ENCODE measurements at places on chromosomes 5 and 9.

DNA sequence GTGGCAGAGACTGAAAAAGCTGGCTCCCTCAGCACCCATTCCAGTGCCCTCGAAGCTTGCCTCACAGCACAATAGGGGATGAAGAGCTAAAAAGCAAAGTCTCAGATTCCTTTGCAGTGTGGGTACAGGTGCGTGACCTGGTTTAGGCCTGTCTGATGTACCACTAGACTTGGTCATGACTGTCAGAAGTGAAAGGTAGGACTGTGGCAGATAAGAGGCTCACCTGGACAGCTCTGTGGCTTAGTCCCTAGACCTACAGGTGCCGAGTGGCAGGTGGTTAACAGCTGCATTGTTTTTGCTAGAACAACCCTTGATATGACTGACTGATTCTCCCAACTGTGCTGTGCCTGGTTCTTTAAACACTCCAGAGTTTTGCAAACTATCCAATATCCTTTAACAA is 14.7 kb upstream of the SFXN1 start:
- no peaks in the 10 kb centered on the region for H3K27me3 ChIP-seq
- no peak overlapping the region for H3K27ac ChIP-seq
- H3K4me3 ChIP-seq = no peak overlapping the region
- H3K36me3 ChIP-seq = no peaks in the 10 kb centered on the region
- peaks cover 13% of the 10 kb centered on the region for H3K4me1 ChIP-seq

GRCh38 chr9:85600675-85601263 is 141.0 kb downstream of the AGTPBP1 start:
- H3K4me3 ChIP-seq = no peak overlapping the region
- H3K36me3 ChIP-seq = no peaks in the 10 kb centered on the region
- no peaks in the 10 kb centered on the region for H3K27me3 ChIP-seq
- no peak overlapping the region for H3K27ac ChIP-seq
- H3K4me1 ChIP-seq = no peaks in the 10 kb centered on the region
- peak; percentile 0 for DNase-seq

DNA sequence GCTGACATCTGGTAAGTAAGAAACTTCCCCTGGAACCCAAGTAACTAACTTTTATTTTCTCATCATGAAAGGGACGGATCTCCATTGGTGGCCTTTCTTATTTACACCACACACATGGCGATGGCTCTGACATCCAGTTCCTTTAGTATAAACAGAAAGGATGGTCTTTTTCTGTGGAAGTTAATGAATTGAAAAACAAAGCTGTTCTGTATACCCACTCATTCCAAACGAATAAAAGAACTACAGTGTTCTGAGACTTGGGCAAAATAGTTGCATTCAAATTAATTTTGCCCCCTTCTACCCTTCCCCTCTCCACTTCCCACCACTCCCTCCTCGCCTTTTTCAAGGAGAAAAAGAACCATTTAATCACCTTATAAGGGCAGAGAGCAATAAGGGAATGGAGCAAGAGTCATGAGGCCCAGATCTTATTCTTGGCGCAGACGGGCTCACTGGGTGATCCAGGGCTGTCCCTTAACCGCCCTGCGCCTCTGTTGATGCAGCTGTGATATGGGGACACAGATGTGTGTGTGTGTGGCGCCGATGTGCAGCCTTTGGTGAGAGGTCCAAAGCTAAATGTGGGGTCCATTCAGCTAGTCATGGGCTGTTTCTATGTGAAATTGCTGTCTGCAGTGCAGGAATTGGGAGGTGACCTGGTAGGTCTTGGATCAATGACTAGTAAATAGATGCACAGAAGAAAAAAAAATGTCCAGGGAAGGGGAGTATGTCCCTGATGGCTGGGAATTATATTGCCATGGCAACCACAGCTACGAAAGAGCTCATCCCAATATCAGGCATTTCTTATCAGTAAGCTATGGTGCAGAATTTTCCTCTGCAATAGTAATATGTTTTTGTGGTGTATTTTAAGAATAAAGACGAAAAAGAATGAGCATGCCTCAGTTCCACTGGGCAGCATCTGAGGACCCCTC is 141.5 kb upstream of the ERCC6L2 start:
- H3K36me3 ChIP-seq = no peaks in the 10 kb centered on the region
- H3K27me3 ChIP-seq = no peaks in the 10 kb centered on the region
- DNase-seq = no peak

DNA sequence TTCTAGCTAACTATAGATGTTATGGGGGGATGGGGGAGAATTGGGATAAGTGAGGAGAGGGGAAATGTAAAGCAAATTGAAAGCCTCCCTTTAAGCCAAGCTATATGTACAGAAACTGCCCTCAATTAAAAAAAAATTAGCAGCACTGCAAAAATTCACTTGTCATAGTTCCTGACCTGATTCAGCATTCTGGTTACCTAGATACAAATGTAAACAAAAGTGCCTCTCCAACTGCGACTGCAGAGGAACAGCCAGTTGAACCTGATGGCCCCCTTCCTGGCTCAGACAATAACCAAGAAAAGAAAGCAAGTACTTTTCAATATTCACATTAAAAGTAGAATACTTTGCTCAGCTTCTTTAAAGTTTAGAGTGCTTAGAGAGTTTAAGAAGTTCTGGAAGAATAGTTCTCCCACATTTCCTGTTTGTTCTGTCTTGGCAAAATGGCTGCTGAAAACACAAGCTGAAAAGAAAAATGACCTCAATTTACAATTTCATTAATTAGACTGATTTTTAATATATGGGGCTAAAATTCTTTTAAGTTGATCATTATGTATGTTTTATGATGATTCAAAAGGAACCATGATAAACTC is 1.5 kb downstream of the FAM81B start:
- H3K27ac ChIP-seq = no peak overlapping the region
- H3K27me3 ChIP-seq = no peaks in the 10 kb centered on the region
- H3K4me1 ChIP-seq = no peaks in the 10 kb centered on the region
- DNase-seq = peak; percentile 23
- no peak overlapping the region for H3K4me3 ChIP-seq
- no peaks in the 10 kb centered on the region for H3K36me3 ChIP-seq

DNA sequence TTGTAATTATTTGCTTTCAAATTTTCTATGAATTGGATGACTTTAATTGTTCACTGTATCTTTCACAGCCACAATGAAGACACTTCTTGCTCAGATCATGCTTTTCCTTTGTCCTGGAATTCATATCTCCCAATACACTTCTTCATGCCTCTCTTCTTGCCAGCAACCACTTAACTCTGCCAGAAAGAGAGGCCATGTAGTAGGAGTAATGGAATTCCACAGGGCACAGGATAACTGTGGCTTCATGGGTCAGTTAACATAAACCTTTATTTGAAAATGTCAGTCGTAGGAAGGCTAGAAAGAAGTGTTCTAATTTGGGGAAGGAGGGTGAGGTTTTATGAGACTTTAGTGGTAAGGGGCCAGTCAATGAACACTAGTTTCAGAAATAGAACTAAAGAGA is 190.3 kb downstream of the TMEM167A start:
- no peak overlapping the region for H3K4me3 ChIP-seq
- H3K27me3 ChIP-seq = no peaks in the 10 kb centered on the region
- H3K4me1 ChIP-seq = no peaks in the 10 kb centered on the region
- no peaks in the 10 kb centered on the region for H3K36me3 ChIP-seq
- DNase-seq = no peak

- H3K27ac ChIP-seq = no peak overlapping the region
- no peak for DNase-seq
- no peaks in the 10 kb centered on the region for H3K27me3 ChIP-seq
- no peak overlapping the region for H3K4me3 ChIP-seq
- H3K36me3 ChIP-seq = no peaks in the 10 kb centered on the region
These were observed 20.4 kb downstream of the CCDC192 start for GRCh38 chr5:127723571-127723970.

GRCh38 chr5:159426694-159427093 is 96.4 kb upstream of the IL12B start:
- no peaks in the 10 kb centered on the region for H3K4me1 ChIP-seq
- no peaks in the 10 kb centered on the region for H3K27me3 ChIP-seq
- no peak overlapping the region for H3K4me3 ChIP-seq
- no peak for DNase-seq
- H3K36me3 ChIP-seq = no peaks in the 10 kb centered on the region

All from Caco-2 (cell line).